Pericardium fibroblast (primary cell): ENCODE measurements at places on chromosomes 12 and 14. TPM values are rescaled to one million over a fixed set of nuclear protein-coding genes. Genes with fewer than 3 reads are reported as not detected.

The CD4 gene
- total RNA-seq = 0.35 and 0.60 TPM in 2 replicates

The LRRIQ1 gene
- 0.85 TPM in 1 of 2 replicates, not detected in the other for total RNA-seq

The SARNP gene
- 81.9 and 98.8 TPM in 2 replicates for total RNA-seq

The KLHL33 gene
- total RNA-seq = 0.09 and 0.12 TPM in 2 replicates

The L3HYPDH gene
- total RNA-seq = 38.1 and 55.7 TPM in 2 replicates

The RFX4 gene
- not detected in 2 replicates for total RNA-seq

The GRIN2B gene
- total RNA-seq = not detected in 2 replicates

The KCTD10 gene
- 37.6 and 59.6 TPM in 2 replicates for total RNA-seq

The IRAK3 gene
- total RNA-seq = 11.7 and 14.9 TPM in 2 replicates

The NAA30 gene
- 10.1 and 12.3 TPM in 2 replicates for total RNA-seq

The BATF gene
- not detected in 2 replicates for total RNA-seq
